ENCODE measurements at places on chromosomes 4 and X.

- DNase-seq = no peak
These were observed 79.4 kb downstream of the ABLIM2 start for GRCh38 chr4:8079031-8079885.

DNA sequence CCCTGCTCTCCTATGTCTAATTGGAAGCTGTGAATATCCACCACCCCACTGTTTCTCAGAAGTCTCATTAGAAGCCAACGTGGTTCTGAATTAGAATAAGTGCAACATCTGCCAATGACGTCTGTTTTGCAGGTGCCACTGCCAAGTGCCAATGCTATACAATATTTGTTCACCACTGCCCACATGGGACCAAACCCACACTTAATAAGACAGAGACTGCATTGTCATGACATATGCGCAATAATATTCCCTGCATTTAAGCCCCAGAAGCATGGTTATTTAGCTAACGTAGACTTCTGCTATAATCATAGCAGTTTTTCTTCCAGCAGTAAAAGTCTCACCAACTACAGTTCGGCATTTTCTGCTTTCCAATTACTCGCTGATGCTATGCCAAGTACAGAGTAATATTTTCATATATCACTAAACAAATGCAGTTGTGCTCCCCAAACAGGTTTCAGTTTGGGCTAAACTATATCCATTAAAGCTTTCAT is 262.5 kb upstream of the PCDH18 start:
- DNase-seq = no peak

DNA sequence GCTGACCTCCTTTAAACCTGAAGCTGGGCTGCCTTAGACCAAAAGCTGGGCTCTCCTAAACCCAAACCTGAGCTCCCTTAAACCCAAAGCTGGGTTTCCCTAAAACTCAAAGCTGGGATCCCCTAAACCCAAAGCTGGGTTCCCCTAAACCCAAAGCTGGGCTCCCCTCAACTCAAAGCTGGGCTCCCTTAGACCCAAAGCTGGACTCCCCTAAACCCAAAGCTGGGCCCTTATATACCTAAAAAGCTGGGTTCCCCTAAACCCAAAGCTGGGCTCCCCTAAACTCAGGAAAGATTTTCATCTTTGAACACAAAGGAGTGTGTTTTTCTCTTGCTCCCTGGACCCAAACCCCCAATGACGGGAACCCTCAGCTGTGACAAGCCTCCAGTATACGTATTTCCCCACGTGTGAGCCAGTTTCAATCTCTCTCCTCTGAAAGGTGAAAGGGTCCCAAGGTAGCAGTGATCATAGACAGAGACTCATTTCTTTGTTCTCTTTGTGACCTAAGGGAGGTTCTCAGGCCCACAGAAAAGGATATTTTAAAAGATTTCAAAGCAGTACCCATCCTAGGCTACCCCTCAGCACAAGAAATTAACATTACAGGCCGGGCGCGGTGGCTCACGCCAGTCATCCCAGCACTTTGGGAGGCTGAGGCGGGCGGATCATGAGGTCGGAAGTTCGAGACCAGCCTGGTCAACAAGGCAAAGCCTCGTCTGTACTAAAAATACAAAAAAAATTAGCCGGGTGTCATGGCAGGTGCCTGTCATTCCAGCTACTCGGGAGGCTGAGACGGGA is 31.3 kb upstream of the ASMTL start:
- no peak for DNase-seq

DNA sequence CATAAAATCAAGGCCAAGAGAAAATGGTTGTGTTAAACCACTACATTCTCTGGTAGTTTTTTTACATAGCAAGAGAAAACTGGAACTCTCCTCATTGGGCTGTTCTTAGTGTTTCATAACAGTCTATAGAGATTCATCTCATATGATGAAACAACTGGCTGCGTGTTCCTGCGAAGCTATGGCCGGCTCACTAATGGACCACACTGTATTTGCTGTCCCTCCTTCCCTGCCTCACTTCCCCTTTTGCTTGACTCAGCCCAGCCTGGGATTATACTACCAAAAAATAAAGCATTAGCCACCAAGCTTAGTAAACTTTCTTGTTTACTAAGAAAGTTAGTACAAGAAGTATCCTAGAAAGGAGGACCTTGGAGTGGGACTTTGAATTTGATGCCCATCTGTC is 31.6 kb upstream of the LSM6 start:
- DNase-seq = no peak

DNA sequence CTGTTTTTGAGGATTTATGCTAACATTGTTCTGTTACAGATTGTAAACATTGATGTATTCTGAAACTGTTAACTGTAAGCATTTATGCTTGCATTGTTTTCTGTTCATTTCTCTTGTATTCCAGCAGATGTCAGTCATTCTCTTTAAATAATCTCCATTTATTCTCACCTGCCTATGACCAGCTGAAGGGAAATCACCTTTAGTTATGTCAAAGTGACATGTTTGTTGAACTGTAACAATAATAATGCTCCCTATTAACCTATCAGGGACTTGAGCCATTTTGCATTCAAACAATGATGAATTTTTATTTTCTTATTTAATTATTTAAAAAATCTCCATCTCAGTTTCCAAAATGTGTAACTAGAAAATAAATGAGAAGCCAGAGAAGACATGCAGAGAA is 58.0 kb downstream of the SPCS3 start:
- no peak for DNase-seq

DNA sequence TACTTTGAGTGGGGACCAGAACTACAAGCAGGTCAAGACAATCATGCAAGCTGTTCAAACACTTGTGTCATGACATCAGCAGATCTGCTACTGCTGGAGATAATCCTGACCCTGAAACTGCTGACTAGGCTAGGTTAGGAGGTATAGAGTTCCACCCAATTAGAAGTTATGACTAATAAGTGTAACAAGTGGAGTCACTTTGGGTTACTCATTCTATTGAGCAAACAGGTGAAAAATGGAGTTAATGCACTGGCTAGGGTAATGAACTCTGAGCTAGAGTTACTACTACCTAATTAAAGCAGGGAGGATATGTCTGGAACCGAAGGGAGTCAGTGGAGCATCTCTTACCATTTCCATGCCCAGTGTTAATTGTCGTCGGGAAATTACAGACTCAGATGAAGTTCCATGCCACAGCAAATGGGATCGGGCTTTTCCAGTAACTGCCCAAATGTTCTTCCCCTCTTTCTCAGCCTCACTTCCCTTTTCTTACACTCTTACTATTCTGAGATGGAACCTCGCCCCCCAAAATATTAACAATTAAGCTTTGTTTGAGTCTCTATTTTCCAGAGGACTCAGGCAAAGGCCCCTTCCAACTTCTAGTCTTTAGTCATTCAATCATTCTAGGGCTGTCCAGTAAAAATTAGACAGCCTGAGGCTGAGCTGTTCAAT is 19.8 kb upstream of the MANBA start:
- DNase-seq = no peak

DNA sequence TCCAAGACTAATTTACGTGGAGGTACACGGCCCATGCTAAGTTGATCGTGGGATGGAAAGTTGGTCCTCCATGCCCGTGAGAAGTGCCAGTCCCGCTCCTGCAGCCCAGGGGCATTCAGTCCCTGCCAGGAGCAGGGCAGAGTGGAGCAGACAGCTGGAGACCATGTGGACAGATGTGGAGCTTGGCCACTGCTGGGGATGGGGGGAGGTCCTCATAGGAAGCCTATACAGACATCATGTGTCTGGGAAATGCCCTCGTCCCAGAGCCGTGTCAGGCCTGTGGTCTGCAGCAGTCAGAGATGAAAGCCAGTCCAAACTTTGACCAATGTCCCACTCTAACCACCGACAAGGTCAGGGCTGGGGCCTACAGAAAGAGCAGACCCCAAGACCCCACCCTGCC is 118.4 kb downstream of the CPZ start:
- DNase-seq = no peak

- DNase-seq = no peak
These were observed 249.2 kb downstream of the TENM3 start for GRCh38 chr4:182492423-182492822.

- DNase-seq = no peak
These were observed 94.4 kb downstream of the IL15 start for GRCh38 chr4:141730805-141731204.

- no peak for DNase-seq
These were observed 4.2 kb upstream of the FGF2 start for GRCh38 chr4:122822466-122822865.

DNA sequence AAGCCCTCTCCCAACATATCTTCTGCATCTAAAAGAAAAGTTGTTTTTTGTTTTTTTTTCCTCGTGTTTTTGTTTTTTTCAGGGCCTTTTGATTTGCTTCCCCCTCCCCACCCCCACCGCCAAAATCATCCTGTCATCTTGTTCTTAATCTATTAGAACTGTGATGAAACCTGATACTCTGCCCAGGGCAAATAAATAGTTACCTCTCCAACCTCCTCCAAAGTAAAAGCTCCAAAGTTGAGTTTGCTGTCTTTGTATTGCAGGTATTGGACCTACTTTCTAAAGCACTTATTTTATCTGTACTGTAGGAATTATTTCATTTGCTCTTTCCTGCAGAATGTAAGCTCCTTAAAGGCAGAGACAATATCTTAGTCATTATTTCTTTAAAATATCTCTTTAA is 172.9 kb downstream of the SOWAHB start:
- no peak for DNase-seq
